T-helper 2 cell treated with Interferon-gamma antibody and Interleukin-4, amounts not matched to agents 100 ng/mL and 5 ng/mL, for 36 hours (primary cell): ENCODE measurements at places on chromosomes 16 and 17. TPM values are rescaled to one million over a fixed set of nuclear protein-coding genes. Genes with fewer than 3 reads are reported as not detected.

ITGB3 gene
- 1.7 and 1.9 TPM in 2 replicates for total RNA-seq

CCL8 gene
- not detected in 2 replicates for total RNA-seq

GLP2R gene
- not detected in 2 replicates for total RNA-seq

CCT6B gene
- 0.86 and 1.9 TPM in 2 replicates for total RNA-seq

SHPK gene
- total RNA-seq: 12.6 and 13.3 TPM in 2 replicates

SSTR5 gene
- not detected in 2 replicates for total RNA-seq

ANKFN1 gene
- not detected in 2 replicates for total RNA-seq

CA7 gene
- 0.11 and 0.20 TPM in 2 replicates for total RNA-seq

MYO15A gene
- total RNA-seq: 0.23 and 0.68 TPM in 2 replicates

TBC1D3H gene
- not detected in 2 replicates for total RNA-seq

KCNH6 gene
- not detected in 2 replicates for total RNA-seq

MMP28 gene
- total RNA-seq: not detected in 2 replicates

FGF11 gene
- total RNA-seq: 5.6 and 5.8 TPM in 2 replicates

CYBC1 gene
- total RNA-seq: 297 and 304 TPM in 2 replicates

HS3ST4 gene
- total RNA-seq: not detected in 2 replicates

GNGT2 gene
- total RNA-seq: 13.3 and 13.7 TPM in 2 replicates

ESRP2 gene
- 0.07 TPM in 1 of 2 replicates, not detected in the other for total RNA-seq

KRTAP1-1 gene
- total RNA-seq: not detected in 2 replicates

TBC1D3 gene
- not detected in 2 replicates for total RNA-seq

TMED6 gene
- 1.8 and 2.0 TPM in 2 replicates for total RNA-seq

ARL4D gene
- 5.3 and 5.6 TPM in 2 replicates for total RNA-seq

GNAO1 gene
- 1.8 and 2.1 TPM in 2 replicates for total RNA-seq

SMG1 gene
- total RNA-seq: 143 and 146 TPM in 2 replicates

ANTKMT gene
- 25.9 and 26.1 TPM in 2 replicates for total RNA-seq

ANKRD40CL gene
- total RNA-seq: not detected in 2 replicates

TNFRSF17 gene
- not detected in 2 replicates for total RNA-seq

HSD11B2 gene
- total RNA-seq: 0.36 and 0.93 TPM in 2 replicates

KRT36 gene
- total RNA-seq: not detected in 2 replicates

TUBB3 gene
- total RNA-seq: 3.9 and 5.1 TPM in 2 replicates

TSPAN10 gene
- total RNA-seq: 0.39 and 0.61 TPM in 2 replicates

HBM gene
- total RNA-seq: not detected in 2 replicates

CBFA2T3 gene
- 0.64 and 0.73 TPM in 2 replicates for total RNA-seq

TP53TG3F gene
- total RNA-seq: not detected in 2 replicates

PRAC2 gene
- not detected in 2 replicates for total RNA-seq

DLX3 gene
- total RNA-seq: not detected in 2 replicates

DOC2A gene
- total RNA-seq: 0.25 TPM in 1 of 2 replicates, not detected in the other

KLHL10 gene
- 0.07 and 0.09 TPM in 2 replicates for total RNA-seq

CSH2 gene
- total RNA-seq: not detected in 2 replicates

KRT9 gene
- not detected in 2 replicates for total RNA-seq

SOX15 gene
- 0.25 and 0.50 TPM in 2 replicates for total RNA-seq
